Right ventricle myocardium inferior (tissue), 1 donor: ENCODE measurements at places on chromosomes 4 and X. TPM values are rescaled to one million over a fixed set of nuclear protein-coding genes. Genes with fewer than 3 reads are reported as not detected.

The GDPD2 gene
- not detected for total RNA-seq

The TMEM150C gene
- 19.6 TPM for total RNA-seq

The TMEM187 gene
- 6.9 TPM for total RNA-seq

The BMPR1B gene
- total RNA-seq: 1.4 TPM

The ALAS2 gene
- 0.68 TPM for total RNA-seq

The GNRHR gene
- total RNA-seq: not detected

The CXCL1 gene
- total RNA-seq: 1.3 TPM

The MAGEB6 gene
- not detected for total RNA-seq

The PNMA5 gene
- not detected for total RNA-seq

The AREG gene
- total RNA-seq: 1.4 TPM

The TRIM75 gene
- total RNA-seq: not detected

The EIF2S3 gene
- 66.8 TPM for total RNA-seq

The NSG1 gene
- total RNA-seq: 8.9 TPM

The GRPR gene
- 0.19 TPM for total RNA-seq
